Uterus (tissue), 4 donors: ENCODE measurements at places on chromosomes 12 and 14. TPM values are rescaled to one million over a fixed set of nuclear protein-coding genes. Genes with fewer than 3 reads are reported as not detected.

The KIF26A gene
- 4.1 TPM for total RNA-seq

The ASB2 gene
- total RNA-seq = 30.2 TPM

The NPFF gene
- total RNA-seq = not detected

The BEGAIN gene
- total RNA-seq = not detected

The P2RX2 gene
- not detected for total RNA-seq

DNA sequence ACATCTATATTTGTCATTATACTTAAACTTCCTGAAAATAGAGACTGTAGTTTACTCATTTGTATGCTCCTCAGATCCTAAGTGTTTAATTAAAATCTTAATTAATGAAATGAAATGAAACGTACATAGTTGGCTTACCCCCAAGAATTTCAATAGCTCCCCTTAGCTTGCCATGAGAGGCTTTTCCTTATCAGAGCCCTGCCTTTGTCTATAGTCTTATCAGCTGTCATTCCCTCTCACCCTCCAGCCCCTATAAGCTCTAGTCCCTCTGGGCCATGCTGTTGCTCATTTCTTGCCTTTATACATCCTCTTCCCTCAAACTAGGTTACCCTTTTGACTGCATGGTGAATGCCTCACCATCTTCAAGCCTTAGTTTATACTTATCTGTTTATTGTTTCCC is 1.1 kb upstream of the RTRAF start:
- DNase-seq = no peak

DNA sequence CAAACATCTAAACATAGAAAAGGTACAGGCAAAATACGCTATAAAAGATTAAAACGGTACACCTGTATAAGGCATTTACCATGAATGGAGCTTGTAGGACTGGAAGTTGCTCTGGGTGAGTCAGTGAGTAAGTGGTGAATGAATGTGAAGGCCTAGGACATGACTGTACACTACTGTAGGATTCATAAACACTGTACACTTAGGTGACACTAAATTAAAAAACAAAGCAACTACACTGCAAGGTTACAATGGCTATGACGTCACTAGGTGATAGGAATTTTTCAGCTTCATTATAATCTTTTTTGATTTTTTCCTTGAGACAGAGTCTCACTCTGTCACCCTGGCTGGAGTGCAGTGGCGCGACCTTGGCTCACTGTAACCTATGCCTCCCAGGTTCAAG is 269.2 kb downstream of the KSR2 start:
- DNase-seq = no peak

DNA sequence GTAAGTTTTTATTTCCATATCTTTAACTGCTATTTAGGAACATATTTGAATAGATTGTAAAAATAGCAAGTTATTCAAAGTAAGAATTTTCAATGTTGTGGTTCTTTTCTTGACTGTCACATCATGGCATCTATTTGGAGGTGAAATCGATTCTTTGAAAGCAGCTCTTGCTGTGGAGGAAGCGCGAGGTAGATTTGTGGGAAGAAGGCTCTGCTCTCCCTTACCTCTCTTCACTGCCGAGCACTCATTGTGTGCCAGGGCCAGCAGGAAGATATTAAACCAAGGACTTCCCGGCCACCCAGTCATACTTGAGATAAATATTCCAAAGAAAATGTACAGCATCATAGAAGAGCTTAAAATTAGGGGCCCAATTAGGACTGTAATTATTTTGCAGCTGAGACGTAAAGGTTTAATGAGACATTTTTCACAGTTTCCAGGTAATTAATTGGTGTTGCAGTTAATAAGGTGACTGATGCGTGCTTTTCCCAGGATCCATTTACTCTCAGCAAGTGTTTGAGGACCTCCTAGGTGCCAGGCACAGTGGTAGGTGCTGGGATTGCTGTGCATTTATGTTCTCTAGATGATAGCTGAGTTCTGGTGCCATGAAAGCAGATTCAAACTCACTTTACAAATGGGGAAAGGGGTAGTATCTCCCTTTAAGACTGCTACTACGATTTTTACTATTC is 89.2 kb upstream of the DYNC1H1 start:
- no peak for DNase-seq

DNA sequence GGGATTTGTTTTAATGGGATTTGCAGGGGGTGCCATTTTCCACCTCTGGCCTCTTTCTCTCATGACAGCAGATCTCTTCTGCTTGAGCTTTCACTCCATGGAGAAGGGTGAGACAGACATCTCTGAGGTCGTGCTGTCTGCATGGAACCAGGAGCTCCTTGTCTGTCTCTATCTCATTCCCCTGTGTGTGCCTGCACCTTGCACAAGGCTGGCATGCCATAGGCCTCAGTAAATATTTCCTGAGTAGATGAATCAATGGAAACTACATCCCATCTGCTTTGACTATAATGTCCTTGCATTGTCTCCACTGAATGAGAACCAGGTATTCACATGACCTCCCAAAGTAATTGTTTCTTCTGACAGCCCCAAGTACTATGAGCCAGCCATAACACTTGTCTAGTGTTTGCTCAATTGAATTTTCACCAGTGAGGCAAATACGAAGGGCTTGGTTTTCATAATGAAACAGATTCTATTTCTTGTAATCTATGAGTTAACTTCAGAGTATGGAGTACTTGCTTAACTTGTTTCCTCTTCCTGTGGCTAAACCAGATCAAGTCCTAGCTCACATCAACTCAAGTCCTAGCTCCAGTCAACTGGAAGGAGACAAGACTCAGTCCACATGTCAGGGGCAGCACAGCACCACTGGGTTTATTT is 32.3 kb downstream of the KCNK13 start:
- DNase-seq = no peak

GRCh38 chr12:84756961-84757360 is 155.6 kb downstream of the SLC6A15 start:
- DNase-seq = no peak

DNA sequence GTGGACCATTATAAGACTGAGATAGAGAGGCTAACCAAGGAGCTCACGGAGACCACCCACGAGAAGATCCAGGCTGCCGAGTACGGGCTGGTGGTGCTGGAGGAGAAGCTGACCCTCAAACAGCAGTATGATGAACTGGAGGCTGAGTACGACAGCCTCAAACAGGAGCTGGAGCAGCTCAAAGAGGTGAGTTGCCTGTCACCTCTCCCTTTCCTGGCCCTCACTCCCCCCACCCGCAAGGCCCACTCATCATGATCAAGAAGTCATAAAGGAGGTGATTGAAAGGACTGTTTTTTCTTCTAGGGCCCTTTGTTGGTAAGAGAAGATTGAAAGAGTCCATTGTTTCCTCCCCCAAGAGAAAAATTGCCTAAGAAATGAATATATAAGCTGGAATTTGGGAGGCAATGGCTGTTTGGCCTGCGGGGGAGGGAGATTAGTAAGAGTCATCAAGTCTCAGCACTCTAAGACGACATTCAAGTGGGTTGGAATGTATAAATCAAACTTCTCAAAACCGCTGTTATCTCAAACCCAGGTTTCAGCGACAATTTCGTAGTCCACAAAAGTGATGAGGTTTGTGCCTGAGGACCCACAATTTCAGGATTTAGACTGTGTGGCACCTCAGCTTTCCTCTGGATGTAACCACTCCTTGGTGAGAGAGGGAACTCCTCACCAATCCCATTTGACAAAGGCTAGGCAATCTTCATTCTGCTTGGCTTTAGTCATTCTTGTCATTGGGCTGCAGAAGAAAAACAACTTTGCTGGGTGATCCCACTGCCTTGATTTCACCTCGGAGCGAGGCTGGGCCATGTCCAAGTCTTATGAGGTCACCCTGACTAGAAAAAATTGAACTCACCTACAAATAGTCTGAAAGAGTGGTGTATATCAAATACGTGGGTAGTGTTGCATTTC is 966 bp downstream of the BICD1 start:
- DNase-seq = peak; percentile 28

DNA sequence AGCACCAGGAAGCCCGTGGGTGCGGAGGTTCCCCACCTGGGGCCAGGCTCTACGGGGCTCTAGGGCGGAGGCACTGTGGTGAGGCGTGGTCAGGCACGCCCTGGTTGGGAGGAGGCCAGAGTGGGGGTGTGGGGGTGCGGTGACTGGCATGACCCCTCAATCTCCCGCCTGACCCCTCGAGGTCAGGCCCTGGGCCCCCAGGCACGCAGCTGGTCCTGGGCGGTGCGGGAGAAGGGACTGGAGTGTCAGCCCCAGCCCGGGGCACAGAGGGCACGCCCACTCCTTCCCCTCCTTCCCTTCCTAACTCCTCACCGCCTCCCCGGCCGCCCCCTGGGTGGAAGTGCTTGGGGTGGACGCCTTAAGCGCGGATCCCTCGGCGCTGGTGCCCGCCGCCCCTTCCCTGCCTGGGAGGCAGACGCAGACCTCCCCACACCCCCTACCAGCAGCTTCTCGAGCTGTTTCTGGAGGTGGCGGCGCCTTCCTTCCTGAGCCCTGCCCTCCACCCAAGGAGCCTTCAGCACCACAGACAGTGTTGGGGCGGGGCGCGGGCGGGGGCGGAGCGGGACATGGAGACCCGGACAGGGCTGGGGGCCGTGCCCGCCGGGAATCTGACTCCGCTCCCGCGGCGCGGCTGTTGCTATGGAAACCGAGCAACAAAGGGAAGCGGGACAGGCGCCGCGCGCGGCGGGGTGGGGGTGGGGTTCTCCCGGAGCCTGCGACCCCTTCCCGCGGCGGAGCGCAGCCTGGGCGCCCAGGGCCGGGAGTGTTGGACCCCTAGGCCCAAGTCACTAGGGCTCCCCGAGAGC is 741 bp upstream of the CRIP2 start:
- DNase-seq = peak; percentile 87

- peak; percentile 69 for DNase-seq
These were observed 9.2 kb upstream of the LBHD2 start for GRCh38 chr14:103074729-103075367.
